Stimulated activated effector memory CD8-positive, alpha-beta T cell treated with anti-CD3 and anti-CD28 coated beads, Interleukin-12 subunit alpha, Interleukin-12 subunit beta, amount 100 ng/mL, for 72 hours (primary cell): ENCODE measurements at places on chromosomes 1 and 21.

GRCh38 chr1:91004145-91004544 lies 17.7 kb downstream of the ZNF644 start:
- DNase-seq = no peak

DNA sequence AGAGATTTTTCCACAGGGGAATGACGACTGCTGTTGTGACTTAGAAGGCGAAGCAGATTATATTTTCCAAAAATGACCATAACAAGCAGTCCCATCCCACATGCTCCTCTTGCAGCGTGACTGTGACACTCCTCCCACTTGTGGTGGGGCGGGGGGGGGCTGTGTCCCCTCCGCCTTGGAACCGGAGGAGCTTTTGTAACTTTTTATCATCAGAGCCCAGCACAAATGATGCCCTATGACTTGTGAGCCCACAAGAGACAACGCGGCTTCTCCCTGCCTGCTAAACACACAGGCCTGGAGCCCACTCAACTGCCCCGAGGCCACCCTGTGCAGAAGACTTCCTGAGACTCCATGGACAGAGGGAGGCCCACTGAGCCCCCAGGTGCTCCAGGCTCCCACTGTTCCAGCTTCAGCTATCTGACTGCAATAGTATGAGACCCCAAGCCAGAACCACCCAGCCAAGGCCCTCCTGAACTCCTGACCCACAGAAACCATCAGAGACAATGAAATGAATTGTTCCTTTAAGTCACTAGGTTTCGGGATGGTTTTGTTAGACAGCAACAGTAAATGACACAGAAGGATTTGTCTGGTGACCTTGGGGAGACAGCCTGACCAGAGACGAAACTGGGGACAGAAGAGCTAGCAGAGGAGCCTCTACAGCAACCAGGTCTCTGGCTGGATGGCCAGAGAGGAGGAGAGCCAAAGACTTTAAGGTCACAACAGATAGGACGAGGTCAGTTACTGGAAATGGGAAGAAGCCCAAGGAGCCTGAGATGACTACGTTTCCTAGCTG lies 58.8 kb downstream of the CAPZB start:
- DNase-seq = no peak

- no peak for DNase-seq
Observed at GRCh38 chr1:246476771-246477170, 30.3 kb downstream of the SMYD3 start.

DNA sequence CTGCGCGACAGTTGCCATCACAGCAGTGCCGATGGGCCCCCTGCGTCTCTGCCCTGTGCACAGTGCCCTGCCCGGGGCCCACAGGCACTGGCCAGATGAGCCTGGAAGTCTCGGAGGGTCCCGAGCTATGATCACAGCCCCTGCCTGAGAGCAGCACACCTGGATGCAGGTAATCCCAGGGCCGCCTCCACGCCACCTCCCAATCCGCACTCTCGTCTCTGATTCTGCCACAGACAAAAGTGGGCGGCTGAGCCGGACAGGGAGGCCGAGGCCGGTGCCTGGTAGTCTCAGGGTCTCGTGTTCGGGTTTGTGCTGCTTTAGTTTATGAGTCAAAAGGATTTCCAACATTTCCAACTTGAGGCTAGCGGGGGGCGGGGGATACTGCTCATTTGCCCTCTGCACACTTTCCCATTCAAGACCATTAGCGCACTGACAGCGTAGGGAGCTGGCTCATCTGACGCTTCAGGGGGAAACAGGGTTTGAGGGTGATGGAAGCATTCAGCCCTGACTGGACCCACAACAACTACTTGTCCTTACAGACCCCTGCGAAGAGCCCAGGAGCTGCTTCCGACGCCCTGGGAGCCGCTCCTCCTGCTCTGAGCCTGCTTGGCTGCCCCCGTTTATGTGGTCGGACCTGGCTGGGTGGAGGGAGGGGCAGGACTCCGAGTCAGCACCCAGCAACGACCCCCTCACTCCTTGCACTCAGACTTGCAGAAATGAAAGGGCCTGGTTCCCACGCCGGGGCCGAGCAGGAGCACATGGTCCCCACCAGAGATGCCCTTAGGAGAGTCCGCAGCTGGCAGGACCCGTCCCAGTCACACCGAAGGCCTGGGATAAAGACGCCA lies 1.8 kb upstream of the TTC34 start:
- no peak for DNase-seq

DNA sequence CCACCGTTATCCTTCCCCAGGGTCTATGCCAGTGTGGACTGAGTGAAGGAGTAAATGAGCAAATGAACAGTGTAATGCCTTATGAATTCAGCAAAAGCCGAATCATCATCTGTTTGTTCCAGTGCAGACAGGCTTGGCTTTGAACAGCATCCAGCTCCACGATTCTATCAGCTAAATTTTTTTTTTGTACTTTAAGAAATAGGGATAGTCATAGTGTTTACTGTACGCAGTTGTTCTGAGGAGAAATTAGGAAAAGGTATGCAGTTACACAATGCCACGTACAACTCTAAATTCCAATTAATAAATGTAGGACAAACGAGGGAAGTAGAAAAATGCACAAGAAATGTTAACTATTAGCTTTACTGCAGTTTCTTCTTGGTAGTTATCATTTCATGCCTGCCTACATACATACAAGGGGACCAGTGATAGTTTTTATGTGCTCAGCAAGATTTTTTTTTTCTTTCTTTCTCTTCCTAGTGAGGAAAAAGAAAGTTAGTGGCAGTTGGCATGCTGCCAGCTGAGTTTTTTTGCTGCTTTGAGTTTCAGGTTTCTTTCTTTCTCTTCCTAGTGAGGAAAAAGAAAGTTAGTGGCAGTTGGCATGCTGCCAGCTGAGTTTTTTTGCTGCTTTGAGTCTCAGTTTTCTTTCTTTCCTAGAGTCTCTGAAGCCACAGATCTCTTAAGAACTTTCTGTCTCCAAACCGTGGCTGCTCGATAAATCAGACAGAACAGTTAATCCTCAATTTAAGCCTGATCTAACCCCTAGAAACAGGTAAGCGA lies at the start of gene IFI44L:
TSS of gene IFI44L (plus strand) at position 646 of the 777 bp plus-strand sequence. CDS start 7,468 bp downstream, outside the sequence.
- DNase-seq = peak; percentile 6

DNA sequence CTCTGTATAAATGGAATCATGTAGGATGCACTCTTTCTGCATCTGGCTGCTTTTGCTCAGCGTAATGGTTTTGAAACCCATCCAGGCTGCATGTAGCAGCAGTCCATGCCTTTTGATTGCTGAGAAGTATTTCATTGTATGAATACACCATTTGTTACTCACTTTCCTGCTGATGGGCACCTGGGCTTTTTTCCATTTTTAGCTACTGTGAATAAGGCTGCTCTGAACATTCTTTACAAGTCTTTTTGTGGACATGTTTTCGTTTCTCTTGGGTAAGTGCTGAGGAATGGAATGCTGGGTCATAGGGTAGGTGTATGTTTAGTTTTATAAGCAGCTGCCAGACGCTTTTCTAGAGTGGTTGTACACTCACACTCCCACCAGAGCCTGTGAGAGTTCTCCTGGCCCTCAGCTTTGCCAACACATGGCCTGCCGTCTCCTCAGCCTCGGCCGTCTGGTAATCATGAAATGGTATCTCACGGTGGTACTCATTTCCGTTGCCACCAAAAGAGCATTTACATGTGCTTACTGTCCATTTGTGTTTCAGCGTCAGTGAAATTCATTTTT lies 22.7 kb downstream of the SLX9 start:
- no peak for DNase-seq
